ENCODE measurements at places on chromosomes 16 and 17.

DNA sequence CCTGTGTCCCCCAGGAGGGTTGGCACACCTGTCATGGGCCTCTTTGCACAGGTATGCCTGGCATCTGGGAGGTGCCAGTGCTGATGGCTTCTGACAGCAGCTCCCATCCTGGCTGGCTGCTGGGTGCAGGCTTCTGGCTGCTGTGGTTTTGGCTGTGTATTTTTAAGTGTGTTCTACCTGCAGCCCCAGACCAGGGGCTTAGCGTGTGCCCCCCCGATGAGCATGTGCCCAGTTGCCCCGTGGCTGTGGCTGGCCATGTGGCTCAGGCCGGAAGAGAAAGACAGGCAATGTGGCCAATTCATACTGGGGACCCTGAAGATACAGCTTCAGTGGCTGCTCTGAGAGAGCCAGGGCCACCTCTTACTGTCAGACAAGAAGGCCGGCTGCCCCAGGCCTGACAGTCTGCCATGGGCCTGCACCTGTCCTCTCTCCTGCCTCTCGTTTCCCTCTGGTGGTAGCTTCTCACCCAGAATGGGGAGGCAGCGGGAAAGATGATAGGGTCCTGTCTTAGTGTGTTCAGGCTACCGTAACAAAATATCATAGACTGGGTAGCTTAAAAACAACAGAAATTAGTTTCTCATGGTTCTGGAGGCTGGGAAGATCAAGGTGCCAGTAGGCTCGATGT lies 37.6 kb upstream of the LGALS9 start:
- no peak for DNase-seq

GRCh38 chr16:58828901-58829545 lies 94.9 kb upstream of the GOT2 start:
- no peak for DNase-seq

DNA sequence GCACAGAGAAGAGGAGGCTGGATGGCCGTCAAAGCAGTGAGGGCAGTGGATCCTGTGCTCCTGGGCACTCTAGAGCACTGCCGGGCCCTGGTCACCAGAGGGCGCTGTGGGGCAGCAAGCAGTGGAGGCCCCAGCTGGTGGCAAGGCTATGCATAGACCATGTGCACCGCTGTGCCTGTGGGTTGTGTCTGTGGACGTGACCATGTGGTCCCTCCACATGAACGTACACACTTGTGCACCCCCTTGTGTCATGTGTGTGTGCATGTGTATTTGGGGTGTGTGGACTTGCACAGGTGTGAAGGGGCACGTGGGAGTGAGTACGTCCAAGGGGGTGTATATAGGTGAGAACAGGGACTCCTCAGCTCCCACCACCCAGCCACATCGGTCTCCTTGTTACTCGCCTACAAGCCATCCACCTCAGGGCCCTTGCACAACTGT lies 4.4 kb upstream of the MAP2K3 start:
- peak; percentile 82 for DNase-seq

- no peak for DNase-seq
Measured at GRCh38 chr16:83085660-83086059, 458.9 kb downstream of the CDH13 start.

DNA sequence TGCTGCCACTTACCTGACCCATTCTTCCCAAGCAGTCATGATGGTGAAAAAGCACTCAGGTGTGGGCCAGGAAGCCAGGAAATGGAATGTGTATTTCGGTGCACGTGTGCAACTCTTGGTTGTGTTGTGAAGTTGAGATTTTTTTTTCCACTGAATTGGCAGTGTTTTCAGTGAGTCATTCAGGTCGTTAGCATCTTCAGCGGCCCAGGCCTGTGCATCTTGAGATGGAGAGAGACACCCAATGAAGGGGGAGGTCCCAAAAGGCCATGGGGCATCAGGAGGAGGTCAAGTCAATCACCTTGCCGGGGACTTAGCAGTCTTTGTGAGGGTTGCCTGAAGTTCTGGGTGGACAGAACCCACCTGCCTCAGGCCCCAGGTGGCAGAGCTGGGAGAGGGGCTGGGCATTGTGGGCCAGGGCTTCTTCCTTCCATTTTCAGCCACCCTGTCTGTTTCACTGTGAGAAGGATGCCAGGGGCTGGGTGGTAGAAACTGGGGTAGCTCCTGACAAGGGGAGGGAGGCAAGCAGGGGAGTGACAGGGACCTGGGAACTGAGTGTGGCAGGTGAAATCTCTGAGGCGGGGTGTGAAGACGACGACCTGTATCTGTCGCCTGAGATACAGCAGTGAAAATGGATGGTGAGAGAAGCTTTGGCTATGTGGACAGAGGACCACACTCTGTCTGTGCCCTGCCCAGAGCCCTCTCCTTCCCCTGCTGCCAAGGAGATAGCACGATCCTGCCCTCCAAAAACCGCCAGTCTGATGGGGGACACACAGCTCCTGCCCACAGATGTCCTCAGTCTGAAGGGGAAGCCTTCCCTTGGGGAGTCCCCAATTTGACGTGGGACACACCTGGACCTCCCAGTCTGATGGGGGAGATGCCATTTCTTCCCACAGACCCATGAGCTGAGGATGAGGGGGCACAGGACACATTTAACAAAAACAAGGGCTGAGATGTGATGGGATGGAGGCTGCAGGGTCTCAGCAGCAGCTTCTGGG lies 11.9 kb downstream of the TBKBP1 start:
- no peak for DNase-seq

GRCh38 chr17:6567528-6568183 lies 11.3 kb upstream of the PITPNM3 start:
- DNase-seq, result no peak

GRCh38 chr17:4994081-4994595 lies 3.2 kb downstream of the INCA1 start:
- no peak for DNase-seq

GRCh38 chr16:35751191-35751941 lies 2292.0 kb downstream of the TP53TG3F start:
- DNase-seq, result no peak

GRCh38 chr17:27559506-27560481 lies 71.2 kb upstream of the LGALS9 start:
- no peak for DNase-seq

DNA sequence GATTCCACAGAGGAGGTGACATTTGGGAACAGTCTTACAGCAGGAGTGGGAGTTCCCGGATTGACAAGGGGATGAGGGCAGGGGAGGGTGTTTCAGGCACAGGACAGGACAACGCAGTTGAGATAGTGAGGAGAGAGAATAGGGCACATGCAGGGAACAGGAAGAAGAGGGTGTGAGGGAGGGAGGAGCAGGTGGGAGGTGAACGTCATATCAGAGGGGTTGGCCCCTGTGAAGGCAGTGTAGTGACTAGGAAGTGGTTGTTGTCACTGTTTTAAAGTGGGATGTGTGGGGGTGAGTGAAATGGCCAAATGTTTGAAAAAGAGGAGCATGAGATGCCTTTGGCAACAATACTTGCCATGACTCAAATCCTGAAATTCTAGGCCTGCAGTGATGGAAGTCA lies 12.2 kb downstream of the PRKCB start:
- no peak for DNase-seq

DNA sequence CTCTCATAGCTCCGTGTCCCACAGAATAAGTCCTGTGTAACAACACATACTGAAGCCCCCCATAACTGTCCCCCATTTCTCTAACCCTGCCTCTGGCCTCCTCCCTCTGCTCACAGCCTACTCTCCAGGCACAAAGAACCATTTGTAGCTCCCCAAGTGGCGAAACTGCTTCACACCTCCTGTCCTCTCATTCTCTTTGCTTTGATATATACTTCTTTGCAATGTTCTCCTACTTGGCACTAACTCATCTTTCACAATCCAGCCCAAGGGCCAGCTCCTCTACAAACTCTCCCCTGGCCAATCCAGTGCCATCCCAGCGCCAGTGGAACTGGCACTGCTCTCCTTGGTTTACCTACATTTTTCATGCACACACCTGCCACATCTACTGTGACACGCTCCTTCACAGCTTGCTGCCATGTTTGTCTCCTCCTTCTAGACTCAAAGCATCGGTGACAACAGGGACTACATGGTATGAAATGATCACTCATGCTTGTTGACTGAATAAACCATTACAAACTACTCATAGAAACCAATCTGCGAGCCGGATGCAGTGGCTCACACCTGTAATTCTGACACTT lies 12.8 kb downstream of the CYTH1 start:
- no peak for DNase-seq

DNA sequence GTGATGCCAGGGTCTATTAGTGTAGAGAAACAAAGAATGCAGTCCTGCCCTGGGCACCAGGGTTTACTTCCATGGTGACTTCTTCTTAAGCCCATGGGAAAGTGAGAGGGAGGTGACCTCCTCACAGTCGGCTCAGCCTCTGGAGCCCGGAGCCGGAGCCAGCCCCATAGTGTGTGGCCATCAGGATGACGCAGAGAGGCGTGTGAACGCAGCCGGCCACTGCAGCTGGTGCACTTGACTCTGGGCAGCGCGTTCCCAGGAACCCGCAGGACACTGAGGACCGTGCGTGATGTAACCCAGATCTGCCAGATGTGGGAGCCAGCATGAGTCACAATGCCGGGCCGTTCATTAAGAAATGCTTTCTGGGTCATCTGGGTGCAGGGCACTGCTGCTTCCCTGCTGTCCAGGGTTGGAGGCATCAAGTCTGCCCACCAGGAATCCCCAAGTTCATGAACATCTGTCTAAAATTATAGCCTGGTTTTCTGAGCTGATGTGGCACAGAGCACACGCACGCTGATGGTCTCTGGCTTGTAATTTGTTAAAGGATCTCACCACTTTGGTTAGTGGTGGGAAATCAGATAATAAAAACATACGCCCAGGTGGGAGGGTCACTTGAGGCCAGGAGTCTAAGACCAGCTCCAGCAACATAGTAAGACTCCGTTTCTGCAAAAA lies 114.1 kb downstream of the PITPNC1 start:
- peak; percentile 20 for DNase-seq

DNA sequence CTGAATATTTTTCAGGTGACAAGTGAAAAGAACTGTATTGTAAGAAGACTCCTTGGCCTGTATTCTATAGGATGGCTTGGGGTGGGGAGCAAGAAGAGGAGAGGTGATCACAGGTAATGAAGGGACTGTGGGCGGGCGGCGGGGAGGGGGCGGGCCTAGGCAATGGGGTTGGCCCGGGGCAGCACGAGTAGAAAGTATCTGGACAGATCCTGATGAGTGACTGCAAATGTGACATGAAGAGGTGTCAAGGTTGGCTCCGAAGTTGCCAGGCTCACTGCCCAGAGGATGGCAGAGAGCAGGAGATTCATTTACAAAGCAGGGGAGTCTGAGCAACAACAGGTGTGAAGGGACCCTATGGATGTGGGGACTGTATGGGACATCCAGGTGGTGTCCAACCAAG lies 10.8 kb upstream of the G6PC1 start:
- no peak for DNase-seq

DNA sequence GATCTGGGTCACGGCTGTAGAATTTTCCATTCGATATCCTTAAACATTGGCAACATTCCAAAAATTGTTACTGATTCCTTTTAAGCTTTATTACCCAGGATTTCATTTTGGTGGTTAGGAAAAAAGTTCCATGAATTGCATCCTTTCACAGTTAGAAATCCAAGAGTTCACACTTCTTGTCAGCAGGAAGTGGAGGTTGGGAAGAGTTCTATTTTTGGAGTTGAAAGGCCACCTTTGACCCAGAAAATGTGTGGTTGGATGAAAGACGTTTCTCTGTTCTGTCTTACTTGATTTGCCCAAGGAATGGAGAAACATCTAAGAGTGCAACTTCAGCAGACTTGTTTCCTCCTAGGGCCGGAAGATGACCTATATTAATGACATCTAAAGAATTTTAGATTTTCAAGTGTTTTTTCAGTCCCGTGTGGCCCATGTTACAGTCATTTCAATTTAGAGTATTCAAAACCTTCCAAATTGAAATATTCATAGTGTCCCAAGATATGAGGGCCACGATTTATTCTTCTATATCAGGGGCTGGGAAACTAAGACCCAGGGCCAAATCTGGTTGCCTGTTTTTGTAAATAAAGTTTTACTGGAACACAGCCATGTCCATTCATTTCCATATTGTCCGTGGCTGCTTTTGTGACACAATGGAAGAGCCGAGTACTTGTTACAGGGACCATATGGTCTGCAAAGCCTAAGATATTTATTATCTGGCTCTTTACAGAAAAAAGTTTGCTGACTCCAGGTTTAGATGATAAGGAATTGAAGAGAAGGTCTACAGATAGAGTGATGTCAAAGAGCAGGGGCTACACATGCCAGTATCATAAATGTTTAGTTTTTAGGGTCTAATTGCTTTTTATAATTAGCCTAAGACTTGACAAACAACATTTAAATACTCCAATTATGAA lies 50.2 kb downstream of the CDK5R1 start:
- no peak for DNase-seq

- no peak for DNase-seq
Measured at GRCh38 chr17:28221751-28222414, 97.1 kb upstream of the TMEM97 start.
